ENCODE measurements at places on chromosomes 5 and 9.

GRCh38 chr5:89417990-89418389 lies 535.0 kb upstream of the MEF2C start:
- no peak for DNase-seq

DNA sequence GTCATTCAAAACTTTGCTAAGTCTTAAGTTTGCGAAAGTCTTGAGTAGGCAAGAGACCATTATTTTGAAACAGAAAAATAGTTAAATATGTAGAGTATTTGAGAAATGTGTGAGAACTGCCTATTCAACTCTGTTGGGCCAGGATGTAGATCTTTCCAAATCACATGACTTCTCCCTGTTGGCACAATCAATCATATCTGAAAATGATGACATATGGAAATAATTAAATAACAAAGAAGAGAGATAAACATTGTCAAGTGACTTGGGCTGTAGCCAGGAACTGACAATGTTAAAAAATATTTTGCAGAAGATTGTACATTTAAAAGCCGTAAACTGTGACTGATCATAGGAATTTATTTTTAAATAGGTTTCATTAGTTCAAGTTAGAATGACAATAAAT lies 104.6 kb upstream of the IL6ST start:
- DNase-seq = no peak

GRCh38 chr5:42951293-42951840 lies 88.8 kb downstream of the ANXA2R start:
- DNase-seq = peak; percentile 75

- no peak for DNase-seq
These were observed 113.3 kb upstream of the CAST start for GRCh38 chr5:96548905-96549304.

DNA sequence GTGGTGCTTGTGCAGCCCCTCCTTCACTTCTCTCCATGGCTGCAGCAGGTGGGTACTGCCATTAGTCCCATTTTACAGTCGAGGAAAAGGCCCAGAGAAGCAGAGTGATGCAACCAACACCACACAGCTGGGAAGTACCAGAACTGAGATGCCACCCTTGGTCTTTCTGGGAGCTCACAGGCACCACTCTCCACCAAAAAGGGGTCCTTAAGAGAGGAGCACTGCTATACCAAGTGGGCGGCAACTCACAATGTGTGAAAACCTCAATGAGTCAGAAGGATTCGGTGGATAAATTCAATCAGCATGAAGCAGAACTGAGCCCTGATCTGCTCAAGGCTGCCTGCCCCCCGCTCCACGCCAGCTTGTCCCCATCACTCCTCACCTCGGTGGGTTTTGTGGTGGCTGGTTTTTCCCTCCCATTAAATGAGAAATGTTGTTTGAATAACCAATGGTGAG lies 213.7 kb downstream of the FSTL4 start:
- DNase-seq = peak; percentile 13

- DNase-seq = no peak
These were observed 261.3 kb downstream of the TMEM167A start for GRCh38 chr5:82815871-82816270.

GRCh38 chr5:1806199-1806598 lies 5.0 kb downstream of the NDUFS6 start:
- no peak for DNase-seq

DNA sequence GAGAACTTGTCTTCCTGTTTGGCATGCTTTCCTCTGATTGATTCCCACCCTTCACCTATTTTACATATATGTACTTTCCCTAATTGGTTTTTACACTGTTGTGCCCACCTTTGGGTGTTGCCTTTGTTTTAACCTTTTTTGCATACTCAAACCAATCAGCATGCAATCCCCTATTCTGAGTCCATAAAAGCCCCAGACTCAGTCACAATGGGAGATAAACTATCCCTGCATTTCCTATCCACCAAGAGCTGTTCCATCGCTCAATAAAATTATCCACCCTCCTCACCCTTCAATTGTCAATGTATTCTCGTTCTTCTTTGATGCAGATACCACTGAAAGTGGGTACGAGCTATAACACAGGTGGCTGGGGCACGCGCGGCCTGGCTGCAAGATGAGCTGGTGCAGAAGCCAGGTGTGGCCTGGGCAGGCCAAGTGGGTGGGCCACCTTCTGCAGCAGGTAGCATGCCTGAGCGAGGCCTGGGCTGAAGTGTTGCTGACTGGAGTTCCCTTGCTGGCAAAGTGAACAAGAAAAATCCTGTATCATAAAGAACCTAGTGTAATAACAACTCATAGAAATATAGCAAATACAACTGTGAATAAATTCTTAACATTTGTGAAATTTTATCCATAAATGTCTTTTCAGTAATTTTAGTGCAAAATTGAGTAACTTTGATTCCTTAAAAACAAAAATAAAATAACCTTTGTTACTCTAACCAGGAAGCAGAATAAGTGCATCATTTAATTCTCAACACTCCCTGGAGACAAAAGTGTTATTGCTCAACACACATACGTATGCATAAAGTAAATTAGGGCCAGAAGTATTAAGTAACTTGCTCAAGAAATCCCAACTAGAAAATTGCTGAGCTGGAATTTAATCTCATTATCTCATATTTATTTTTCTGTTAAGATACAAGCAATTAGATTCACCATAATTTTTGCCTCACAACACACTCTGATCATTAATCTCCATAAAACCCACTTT lies 685.3 kb upstream of the EDIL3 start:
- no peak for DNase-seq

- no peak for DNase-seq
These were observed 202.5 kb upstream of the SLC27A6 start for GRCh38 chr5:128762661-128763306.

DNA sequence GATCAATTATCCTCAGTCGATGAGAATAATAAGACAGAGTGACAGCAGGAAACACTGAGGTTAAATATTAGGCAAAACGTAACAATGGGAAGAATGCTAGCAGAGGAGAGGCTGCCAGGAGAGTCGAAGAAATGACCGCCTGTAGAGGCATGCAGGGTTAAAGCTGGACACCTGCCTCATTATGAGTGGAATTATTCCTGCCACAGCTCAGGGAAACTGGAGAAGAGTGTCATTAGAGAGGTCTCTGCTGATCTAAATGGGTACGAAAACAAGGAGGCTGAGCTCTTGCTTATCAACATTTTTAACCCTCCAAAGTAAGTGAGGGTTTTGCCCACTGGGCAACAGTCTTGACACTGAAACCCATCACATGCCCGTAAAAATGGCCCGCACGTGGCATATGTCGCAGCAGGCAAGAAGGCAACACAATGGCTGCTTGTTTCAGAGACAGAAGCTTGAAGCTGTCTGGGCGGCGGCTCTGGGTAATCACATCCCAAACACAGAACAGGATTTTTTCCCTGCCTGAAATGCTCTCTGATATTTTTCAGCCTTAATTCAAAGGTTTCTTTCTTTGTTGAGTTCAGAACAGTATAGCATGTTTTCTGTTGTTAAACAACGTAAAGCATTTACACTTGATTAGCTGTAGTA lies 118.7 kb downstream of the MED27 start:
- no peak for DNase-seq

DNA sequence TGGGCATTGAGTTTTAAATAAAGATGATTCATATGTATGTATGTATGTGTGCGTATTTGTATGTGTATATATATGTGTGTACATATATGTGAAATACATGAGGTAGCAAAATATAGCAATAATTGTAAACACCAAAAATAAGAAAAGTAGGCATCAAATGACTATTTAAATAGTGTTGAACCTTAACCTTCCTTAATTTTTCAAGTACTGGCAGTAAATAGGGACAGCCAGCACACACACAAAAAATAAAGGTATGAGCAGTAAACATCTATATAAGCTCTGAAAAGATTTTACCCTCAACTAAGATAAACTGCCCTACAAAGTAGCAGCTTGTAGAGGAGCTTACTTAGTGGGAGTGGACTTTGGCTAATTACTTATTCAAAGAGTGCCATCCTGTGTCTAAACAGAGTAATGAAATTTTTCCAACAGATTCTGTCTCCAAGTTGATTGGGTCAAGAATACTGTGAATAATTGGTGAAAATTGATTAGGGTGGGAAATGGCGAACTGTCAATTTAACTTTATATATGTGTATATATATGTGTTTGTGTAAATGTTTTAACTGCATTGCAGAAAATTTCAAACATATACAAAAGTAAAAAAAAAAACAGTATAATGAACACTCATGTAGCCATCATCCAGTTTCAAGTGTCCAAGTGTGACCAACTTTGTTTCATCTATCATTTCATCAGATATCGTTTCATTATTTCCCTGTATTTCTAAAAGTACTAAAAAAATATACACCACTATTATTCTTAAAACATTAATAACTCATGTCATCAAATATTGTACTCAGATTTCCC lies 2.0 kb upstream of the ADAMTS6 start:
- no peak for DNase-seq

GRCh38 chr9:135811801-135812200 lies 95.5 kb downstream of the CAMSAP1 start:
- no peak for DNase-seq

DNA sequence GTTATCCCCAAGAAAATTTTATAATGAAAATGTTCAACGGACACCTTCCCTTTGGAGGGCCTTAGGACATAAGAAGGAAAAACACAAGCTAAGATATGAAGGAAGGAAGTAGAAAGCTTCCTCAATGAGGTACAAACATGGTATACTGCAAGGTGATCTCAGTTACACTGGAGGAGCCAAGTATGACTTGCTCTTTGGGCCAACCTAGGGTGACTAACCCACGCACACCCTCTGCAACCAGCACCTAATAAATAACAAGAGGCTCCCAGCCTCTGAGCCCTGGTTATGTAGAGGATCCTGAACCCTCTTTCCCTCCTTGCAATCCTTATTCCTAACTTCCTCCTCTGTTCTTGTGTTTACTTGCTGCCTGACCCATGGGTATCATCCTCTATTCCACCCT lies 38.3 kb upstream of the KCNV2 start:
- no peak for DNase-seq

- no peak for DNase-seq
These were observed 930.2 kb downstream of the MAT2B start for GRCh38 chr5:164435576-164435975.

DNA sequence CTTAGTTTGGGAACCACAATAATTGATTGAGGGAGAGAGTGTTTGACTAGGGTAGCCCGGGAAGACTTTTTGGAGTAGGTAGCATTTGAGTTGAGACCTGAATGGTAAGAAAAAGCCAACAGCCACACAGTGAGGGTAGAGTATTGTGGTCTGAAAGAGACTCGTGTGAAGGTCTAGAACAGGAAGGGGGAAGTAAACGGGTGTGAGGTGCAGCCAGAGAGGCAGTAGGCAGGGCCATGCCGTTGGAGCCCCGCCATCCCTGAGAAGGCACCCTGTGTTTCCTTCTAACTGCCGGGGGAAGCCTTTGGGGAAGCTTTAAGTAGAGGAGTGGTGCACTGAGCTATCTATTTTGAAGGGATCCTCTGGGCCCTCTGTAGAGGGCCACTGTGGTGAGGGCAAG lies 3.5 kb upstream of the F2RL2 start:
- no peak for DNase-seq

- DNase-seq = no peak
These were observed 147.8 kb downstream of the OXCT1 start for GRCh38 chr5:41722359-41722950.

DNA sequence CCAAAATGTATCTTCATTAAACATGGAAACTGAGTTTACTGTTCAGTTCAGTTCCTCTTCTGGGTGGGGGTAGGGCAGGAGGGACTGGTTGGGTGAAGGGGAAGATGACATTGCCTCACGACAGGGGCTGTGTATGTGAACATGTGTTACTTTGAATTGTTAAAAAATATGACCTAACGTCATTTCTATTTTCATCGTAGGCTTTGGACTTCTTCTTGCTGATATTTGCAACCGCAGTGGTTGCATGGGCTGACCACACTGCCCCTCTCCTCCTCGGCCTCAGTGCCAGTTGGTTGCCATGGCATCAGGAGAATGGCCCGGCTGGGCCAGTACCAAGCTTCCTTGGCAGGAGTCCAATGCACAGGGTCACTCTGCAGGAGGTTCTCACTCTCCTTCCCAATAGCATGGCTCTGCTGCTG lies 41.5 kb downstream of the HACD4 start:
- DNase-seq = no peak

DNA sequence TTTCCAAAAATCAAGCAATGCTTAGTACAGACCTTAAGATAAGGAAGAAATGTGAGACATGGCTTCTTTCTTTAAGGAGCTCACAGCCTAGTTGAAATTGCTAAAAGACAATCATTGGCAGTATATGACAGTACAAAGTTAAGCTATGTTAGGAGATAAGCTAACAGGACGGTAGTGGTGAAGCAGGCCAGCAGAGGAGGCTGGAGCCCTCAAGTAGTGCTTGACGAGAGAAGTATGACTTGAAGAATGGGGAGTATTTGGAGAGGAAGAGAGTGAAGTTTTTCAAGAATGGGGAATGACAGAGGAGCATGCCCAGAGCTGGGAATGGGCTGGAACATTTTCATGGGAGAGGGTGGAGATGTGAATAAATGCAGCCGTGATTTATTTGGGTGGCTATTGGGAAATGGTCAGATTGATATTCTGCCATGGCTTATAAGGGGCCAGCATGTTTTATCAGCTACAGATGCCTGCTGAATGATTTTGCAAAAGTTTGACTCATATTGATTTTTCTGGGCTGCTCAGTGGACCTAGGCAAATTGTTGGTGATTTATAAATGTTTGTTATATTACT lies 43.7 kb downstream of the LURAP1L start:
- no peak for DNase-seq

- DNase-seq = no peak
These were observed 35.5 kb upstream of the ELL2 start for GRCh38 chr5:95996904-95997723.

- DNase-seq = no peak
These were observed 36.3 kb upstream of the BASP1 start for GRCh38 chr5:17180864-17181723.

GRCh38 chr5:104172976-104173375 lies 610.4 kb upstream of the NUDT12 start:
- DNase-seq = no peak

DNA sequence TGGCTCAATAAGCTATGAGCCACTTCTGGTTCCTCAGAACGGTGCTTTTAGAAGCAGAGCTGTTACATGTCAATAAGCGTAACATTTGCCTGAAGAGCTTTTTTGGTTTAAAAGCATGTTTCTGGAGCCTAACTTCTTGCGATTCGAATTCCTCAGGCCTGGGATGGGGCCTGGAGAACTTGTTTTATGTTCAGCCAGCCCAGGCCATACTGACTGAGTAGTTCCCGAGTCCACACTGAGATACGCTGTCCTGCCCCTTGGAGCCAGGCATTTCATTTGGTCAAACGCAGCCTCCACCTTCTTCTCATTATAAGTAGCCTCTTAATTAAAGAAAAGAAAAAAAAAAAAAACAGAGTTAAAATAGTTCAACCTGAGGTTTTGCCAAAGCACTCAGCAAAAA lies 260.6 kb upstream of the ANKRD55 start:
- DNase-seq = no peak

DNA sequence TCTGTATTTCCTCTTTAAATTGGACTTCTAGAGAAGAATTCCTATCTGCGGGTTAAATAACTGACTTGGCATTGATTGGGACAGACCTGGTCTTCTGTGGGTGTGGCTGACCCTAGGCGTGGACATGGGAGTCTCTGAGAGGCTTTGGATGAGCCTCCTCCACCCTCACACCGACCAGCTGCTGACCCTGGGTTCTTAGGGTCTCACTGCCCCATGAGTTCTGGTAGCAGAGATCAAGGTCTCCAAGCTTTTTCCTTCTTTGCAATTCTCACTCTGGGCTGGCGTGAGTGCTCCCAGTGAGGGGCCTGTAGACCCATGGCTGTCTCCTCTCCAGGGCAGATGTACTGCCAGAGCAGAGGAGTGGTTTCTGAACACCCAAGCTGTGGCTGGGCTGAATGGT lies 41.6 kb upstream of the PITX1 start:
- no peak for DNase-seq

GRCh38 chr5:73668017-73668416 lies 42.0 kb downstream of the ARHGEF28 start:
- DNase-seq = no peak
